Activated gamma-delta T cell treated with Interleukin-2 at 50 U/mL for 16 hours (primary cell): ENCODE measurements at places on chromosomes 7 and 10.

DNA sequence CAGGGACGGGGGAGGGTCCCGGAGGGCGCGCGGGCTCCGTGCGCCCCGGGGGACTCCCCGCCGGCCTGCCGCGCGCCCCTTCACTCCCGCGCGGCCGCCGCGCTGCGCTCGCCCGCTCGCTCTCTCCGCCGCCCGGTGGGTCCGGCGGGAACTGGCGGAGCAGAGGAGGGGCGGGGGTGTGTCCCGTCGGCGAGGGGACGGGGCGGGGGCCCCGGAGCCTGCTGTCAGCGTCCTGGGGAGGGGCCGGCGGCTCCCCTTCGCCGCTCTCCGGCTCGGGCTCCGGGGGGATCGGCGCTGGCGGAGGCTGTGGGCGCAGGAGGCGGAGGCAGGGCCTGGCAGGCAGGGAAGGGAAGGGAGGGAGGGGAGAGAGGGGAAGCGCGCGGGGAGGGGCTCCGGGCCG, at the start of gene SH3PXD2A:
Gene SH3PXD2A (minus strand): TSS at position 153 of the 400 bp plus-strand sequence. CDS start 310 bp downstream, outside the sequence.
- no peak for DNase-seq

GRCh38 chr7:94580601-94581000, 71.0 kb downstream of the CASD1 start:
- DNase-seq, result no peak

DNA sequence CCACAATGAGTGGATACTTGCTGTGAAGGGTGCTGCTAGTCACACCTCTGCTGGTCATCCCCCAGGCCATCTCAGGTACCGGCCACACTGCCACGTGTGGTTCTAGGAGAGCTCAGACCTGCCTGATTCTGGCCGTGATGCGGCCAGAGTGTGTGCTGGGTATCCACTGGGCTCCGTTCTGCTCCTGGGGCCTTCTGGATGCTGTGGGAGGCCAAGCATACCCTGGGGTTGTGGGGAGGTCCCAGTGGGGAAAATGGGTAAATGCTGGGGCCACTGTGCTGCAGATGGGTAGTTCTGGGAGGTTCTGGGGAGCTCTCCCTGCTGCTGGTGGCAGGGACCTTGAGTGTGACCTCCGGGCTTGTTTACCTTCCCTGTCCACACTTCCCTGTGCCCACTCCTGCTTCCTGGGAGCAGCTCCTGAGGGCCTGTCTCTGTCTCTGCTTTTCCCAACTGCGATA, 318.4 kb downstream of the GLRX3 start:
- DNase-seq, result no peak

GRCh38 chr7:133932591-133932990, 194.5 kb upstream of the LRGUK start:
- no peak for DNase-seq
